NCI-H510A treated with DMSO at 0.1 percent for 48 hours (cell line): ENCODE measurements at places on chromosomes 6 and 20.

DNA sequence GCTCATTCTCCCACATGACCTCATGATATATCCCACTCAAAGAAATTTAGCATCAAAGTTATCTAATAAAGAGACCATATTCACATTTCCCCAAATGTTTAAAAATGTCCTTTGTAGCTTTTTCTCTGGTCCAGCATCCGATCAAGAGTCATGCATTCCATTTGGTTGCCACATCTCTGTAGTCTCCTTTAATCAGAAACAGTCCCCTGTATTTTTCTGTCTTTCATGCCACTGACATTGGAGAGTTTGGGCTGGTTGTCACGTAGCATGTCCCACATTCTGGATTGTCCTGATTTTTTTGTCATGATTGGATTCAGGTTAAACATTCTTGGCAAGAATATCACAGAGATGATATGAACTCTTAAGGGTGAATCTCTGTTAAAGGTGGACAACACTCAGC is 55.7 kb downstream of the SNX5 start:
- no peak for DNase-seq

- no peak for DNase-seq
These were observed 351.4 kb upstream of the CDH4 start for GRCh38 chr20:60900618-60901017.

GRCh38 chr6:4398791-4399190 is 263.4 kb upstream of the ECI2 start:
- no peak for DNase-seq

DNA sequence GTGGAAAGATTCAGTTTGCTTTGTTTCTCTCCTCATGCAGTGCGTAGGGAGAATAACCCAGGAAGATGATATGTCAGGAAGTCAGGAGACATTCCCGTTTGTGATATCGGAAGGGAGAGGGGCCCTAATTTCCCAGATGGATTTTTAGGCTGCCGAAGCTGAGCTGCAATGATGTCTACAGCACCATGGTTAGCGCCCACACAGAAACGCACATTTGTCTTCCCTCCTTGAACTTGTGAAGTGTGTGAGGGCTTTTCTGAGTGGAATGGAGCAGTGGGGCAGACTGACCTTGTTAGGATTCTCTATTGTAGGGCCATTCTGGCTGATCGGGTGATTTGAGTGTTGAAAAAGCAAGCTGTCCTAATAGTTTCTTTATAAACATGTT is 191.3 kb upstream of the ARG1 start:
- DNase-seq, result no peak

DNA sequence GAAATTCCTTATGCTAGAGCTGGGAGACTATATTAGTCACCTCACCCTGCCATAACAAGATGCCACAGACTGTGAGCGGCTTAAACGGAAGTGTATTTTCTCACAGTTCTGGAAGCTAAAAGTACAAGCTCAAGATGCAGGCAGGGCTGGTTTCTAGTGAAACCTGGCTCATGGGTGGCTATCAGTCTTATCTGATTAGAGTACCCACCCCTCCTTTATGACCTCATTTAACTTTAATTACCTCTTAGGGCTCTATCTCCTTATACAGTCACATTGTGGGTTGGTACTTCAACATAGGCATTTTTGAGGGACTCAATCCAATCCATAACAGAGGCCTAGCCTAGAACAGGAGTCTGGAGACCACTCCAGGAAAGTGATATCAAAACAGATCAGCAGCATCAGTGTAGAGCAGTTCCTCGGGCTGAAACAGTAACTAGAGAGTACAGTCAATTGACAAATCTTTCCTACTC is 2.3 kb upstream of the SNRNP48 start:
- no peak for DNase-seq

DNA sequence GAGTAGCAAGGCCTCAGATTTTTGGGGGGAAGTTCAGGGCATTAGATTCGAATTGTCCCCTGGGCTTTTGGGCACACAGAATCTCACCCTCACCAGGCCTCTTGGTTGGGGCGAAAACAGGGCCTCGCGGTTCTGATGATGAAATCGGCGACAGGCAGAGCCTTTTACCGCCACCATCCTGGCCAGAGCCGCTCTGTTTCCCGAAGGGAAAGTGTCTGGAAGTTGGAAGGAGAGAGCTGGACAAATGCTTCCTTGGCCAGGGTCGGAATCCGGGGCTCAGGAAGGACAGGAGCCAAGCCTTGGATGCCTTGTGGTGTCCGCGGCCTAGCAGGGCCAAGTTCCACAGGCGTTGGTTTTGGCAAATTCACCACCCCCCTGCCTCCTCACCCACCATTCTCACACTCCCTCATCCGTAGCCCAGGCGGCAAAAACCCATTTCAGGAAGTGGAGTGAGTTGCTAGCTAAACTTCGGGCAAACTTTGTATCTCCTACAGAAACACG is 3.5 kb upstream of the TFAP2A start:
- DNase-seq, result no peak

DNA sequence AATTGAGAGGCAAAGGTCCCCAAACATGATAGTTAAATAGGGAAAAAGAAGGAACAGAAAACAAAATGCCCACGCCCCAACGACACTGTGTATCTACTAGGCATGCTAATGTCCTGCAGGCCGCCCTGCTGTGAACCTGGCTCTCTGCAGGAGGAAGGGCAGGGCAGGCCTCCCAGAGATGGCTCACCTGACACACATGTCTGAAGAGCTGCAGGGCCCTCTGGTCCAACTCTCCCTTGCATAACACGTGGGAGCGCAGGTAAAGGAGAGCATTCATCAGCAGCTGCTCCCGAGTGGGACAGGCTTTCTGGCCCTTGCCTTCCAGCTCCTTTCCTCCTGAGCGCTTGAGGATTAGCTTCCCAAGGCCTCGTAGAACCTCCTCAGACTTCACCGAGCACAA is 53.7 kb upstream of the LYRM2 start:
- DNase-seq, result no peak

- no peak for DNase-seq
These were observed 71.3 kb upstream of the IYD start for GRCh38 chr6:150297327-150298029.

DNA sequence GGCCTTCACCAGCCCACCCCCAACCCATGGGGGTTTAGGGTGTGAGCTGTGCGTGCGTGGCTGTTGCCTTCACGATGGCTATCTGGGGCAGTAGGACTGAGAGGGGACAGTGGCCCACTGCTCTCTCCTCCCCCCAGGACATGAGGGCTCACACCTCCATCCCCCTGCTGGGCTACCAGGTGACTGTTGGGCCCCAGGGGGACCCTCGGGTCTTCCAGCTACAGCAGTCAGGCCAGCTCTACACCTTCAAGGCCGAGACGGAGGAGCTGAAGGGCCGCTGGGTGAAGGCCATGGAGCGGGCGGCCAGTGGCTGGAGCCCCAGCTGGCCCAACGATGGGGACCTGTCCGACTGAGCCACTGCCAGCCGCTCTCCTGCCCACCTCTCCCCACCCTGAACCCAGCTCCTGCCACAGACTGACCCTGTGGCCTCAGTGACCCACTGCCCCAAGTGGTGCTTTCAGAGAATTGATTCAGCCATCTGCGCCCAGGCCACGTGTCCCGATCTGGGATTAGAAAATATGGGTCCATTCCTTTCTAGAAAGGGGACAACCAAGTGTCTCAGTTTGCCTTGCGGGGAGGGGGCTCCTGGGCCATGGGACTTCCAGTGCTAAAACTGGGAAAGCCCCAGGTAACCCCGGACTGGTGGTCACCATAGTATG is 22.5 kb downstream of the FGD2 start:
- DNase-seq, result no peak

DNA sequence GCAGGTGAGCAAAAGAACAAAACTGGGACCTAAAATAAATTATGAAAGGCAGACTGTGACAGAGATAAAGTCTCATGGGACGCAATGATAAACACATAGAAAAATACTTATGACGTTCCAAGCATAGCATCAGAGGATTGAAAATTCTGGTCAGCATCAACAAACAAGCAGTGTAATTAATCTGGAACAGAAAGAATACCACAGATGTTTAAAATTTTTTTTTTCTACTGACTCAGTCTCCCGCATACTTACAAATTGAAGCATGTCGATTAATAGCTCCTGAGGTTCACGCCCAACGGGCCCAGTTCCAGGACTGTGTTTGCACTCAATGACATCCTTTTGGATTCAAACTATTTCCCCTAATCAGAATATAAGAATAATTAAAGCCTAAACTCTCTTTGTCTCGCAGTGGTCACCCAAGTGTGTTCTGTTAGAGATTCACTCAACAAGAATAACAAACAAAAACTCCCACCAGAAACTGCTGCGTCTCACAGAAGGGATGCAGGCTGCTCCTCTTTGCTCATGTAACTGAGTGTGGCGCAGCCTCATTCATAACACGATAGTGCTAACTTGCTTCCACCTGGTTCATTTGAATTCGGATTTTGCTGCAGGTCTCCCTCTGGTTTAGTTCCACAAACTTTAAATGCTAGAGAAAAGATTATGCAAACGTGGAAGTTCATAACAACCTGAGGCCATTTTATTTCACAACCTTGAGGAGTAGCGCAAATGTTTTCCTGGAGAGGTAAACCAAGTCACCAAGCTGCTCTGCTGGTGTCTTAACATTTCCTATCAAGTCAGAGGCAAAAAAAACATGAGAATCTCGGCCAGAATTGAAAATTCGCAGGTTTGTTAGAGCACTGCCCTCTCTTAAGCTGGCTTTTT is 69.0 kb upstream of the CITED2 start:
- DNase-seq, result no peak

- DNase-seq, result no peak
These were observed 119.7 kb upstream of the SLC2A12 start for GRCh38 chr6:134172020-134172705.

GRCh38 chr20:19644085-19644484 is 114.0 kb upstream of the RIN2 start:
- DNase-seq, result no peak

GRCh38 chr20:23823621-23824324 is 2.8 kb downstream of the CST2 start:
- no peak for DNase-seq
